ENCODE measurements at places on chromosomes 11 and 22. TPM values are rescaled to one million over a fixed set of nuclear protein-coding genes. Genes with fewer than 3 reads are reported as not detected.
A peak's percentile ranks its signal among the peaks of the same experiment; 100 is the strongest.

DNA sequence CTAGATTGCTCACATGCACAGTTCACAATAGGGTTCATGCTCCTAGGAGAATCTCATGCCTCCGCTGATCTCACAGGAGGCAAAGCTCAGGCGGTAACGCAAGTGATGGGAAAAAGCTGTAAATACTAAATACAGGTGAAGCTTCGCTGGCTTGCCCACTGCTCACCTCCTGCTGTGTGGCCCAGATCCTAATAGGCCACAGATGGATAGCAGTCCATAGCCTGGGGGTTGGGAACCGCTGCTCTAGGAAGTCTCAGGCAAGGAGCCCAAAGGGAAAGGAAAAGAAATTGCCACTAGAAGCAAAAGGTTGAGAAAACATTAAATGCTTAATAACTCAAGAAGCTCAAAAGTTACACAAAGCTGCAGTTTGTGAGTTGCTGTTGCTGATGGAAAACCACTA, 3.2 kb upstream of the TRPC6 start:
- no peak overlapping the region for H3K4me3 ChIP-seq
- H3K36me3 ChIP-seq: no peaks in the 10 kb centered on the region
- DNase-seq: no peak
- H3K27me3 ChIP-seq: peaks cover 24% of the 10 kb centered on the region

- H3K4me3 ChIP-seq: no peak overlapping the region
- H3K27me3 ChIP-seq: peaks cover 2% of the 10 kb centered on the region
- peaks cover 31% of the 10 kb centered on the region for H3K4me1 ChIP-seq
- peaks cover 14% of the 10 kb centered on the region for H3K36me3 ChIP-seq
- peak; percentile 33 for DNase-seq
These were observed 4.4 kb downstream of the TSPO start for GRCh38 chr22:43155789-43156188.

GRCh38 chr11:66386171-66387069, 14.9 kb upstream of the SLC29A2 start:
- H3K4me3 ChIP-seq: no peak overlapping the region
- H3K27ac ChIP-seq: no peak overlapping the region

GRCh38 chr11:3368199-3368598, 10.7 kb downstream of the ZNF195 start:
- peaks cover 33% of the 10 kb centered on the region for H3K36me3 ChIP-seq
- no peaks in the 10 kb centered on the region for H3K4me1 ChIP-seq
- no peak for DNase-seq
- no peak overlapping the region for H3K27ac ChIP-seq
- no peaks in the 10 kb centered on the region for H3K27me3 ChIP-seq

UBQLN3 gene
- total RNA-seq: 0.13 TPM

MAJIN gene
- not detected for total RNA-seq

DNA sequence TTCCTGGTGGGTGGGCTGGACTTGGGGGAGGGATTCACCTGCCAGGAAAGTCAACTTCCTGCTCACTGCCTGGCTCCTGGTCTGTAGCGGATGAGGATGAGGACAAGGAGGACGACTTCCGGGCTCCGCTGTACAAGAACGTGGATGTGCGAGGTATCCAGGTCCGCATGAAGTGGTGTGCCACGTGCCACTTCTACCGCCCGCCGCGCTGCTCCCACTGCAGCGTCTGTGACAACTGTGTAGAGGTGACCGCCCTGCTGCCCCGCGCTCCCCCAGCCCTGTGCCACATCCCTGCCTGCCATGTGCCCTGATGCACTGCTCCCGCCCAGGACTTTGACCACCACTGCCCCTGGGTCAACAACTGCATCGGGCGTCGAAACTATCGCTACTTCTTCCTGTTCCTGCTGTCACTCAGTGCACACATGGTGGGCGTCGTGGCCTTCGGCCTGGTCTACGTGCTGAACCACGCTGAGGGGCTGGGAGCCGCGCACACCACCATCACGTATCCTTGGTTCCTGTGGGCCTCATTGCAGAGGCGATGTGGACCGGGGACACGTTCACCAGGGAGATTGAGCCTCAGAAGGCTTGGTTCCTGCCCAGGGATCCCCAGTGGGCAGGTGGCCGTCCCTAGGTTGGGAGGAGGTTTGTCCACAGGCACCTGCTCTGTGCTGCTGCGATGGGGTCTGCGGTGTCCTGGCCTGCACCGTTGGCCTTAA, 7.9 kb downstream of the ZDHHC8 start:
- H3K27ac ChIP-seq: no peak overlapping the region
- H3K4me3 ChIP-seq: no peak overlapping the region
- H3K4me1 ChIP-seq: peaks cover 42% of the 10 kb centered on the region
- DNase-seq: no peak
- no peaks in the 10 kb centered on the region for H3K27me3 ChIP-seq

- no peak overlapping the region for H3K4me3 ChIP-seq
- peaks cover 2% of the 10 kb centered on the region for H3K36me3 ChIP-seq
- peaks cover 28% of the 10 kb centered on the region for H3K4me1 ChIP-seq
- no peak overlapping the region for H3K27ac ChIP-seq
- peaks cover 14% of the 10 kb centered on the region for H3K27me3 ChIP-seq
These were observed 65.2 kb downstream of the PDE2A start for GRCh38 chr11:72609045-72609444.

BTG4 gene
- total RNA-seq: not detected

KCNK4 gene
- total RNA-seq: 0.13 TPM

DNA sequence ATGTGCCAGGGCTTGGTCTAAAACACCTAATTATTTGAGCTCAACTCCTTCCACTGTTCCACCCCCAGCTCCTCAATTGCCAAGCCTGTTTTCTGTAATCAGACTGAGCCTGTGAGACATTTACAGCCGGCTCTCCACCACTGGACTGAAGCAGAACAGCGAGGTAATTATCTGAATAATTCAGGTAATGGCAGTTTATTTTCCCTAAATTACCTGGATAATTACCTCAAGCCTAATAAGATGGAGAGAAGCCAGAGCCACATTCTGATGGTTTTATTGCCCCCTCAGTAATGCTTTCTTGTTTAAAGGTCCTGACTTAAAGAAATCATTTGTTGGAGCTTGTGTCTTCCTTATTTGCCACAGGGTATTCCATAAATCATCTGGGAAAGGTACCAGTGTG, 64.2 kb downstream of the FZD4 start:
- no peaks in the 10 kb centered on the region for H3K27me3 ChIP-seq
- peaks cover 8% of the 10 kb centered on the region for H3K4me1 ChIP-seq
- H3K4me3 ChIP-seq: no peak overlapping the region
- H3K36me3 ChIP-seq: no peaks in the 10 kb centered on the region

DNA sequence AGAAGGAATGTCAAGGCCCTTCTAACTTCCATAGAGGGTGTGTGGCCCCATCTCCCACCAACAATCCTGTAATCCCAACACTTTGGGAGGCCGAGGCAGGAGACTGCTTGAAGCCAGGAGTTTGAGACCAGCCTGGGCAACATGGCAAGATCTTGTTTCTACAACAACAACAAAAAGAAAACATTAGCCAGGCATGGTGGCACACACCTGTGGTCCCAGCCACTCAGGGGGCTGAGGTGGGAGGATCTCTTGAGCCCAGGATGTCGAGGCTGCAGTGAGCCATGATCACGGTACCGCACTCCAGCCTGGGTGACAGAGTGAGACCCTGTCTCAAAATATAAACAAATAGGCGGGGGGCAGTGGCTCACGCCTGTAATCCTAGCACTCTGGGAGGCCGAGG, 16.9 kb downstream of the TSPAN32 start:
- peaks cover 23% of the 10 kb centered on the region for H3K4me1 ChIP-seq
- no peak for DNase-seq
- H3K27me3 ChIP-seq: no peaks in the 10 kb centered on the region
- H3K4me3 ChIP-seq: no peak overlapping the region

DNA sequence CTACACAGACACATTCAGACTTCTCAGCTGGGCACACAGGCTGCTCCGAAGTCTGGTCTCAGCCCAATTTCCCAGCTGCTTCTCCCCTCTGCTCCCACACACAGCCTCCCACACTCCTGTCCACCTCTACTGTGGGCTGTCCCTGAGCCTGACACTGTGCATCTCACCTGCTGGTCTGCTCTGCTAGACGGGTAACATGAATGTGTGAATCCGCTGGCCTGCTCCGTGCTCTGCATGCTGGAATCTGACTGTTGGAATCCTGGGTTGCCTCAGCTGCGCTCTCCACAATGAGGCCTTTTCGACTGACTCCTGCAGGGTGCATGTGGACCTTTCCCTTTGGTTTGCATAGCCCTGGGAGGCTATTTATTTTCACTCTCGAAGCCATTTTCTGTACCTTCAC, 489.5 kb upstream of the B3GAT1 start:
- no peak overlapping the region for H3K4me3 ChIP-seq
- DNase-seq: no peak
- no peaks in the 10 kb centered on the region for H3K36me3 ChIP-seq

DNA sequence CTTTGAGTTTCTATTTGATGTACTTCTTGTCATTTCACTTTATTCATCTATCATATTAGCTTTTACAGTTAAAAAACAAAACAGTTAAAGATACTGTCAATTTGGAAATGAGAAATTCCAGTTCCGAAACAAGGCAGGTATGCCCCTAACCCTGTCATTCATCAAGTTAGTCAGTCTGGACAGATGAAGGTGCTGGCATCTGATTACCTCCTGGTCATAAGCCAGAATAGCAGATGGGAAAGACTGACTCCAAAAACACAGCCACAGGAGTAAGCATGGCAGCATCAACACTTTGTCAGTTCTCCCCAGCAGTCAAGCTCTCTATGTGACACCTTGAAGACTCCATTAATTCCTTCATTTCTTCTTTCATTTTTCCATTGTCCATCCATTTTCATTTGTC, 4.3 kb downstream of the LRRC51 start:
- H3K4me1 ChIP-seq: peaks cover 9% of the 10 kb centered on the region
- no peak overlapping the region for H3K4me3 ChIP-seq
- DNase-seq: no peak

KRTAP5-10 gene
- not detected for total RNA-seq

- H3K4me1 ChIP-seq: peaks cover 4% of the 10 kb centered on the region
- H3K27me3 ChIP-seq: peaks cover 13% of the 10 kb centered on the region
- no peak overlapping the region for H3K27ac ChIP-seq
- no peak for DNase-seq
- peaks cover 15% of the 10 kb centered on the region for H3K36me3 ChIP-seq
- no peak overlapping the region for H3K4me3 ChIP-seq
These were observed 9.1 kb downstream of the CTSF start for GRCh38 chr11:66559142-66559865.

GRCh38 chr11:111120161-111120560, 125.4 kb upstream of the POU2AF2 start:
- peaks cover 7% of the 10 kb centered on the region for H3K4me1 ChIP-seq
- H3K36me3 ChIP-seq: no peaks in the 10 kb centered on the region
- H3K4me3 ChIP-seq: no peak overlapping the region
- no peak overlapping the region for H3K27ac ChIP-seq
- H3K27me3 ChIP-seq: no peaks in the 10 kb centered on the region
- DNase-seq: peak; percentile 56

FBLN1 gene
- 104 TPM for total RNA-seq

POTEH gene
- total RNA-seq: not detected

DNA sequence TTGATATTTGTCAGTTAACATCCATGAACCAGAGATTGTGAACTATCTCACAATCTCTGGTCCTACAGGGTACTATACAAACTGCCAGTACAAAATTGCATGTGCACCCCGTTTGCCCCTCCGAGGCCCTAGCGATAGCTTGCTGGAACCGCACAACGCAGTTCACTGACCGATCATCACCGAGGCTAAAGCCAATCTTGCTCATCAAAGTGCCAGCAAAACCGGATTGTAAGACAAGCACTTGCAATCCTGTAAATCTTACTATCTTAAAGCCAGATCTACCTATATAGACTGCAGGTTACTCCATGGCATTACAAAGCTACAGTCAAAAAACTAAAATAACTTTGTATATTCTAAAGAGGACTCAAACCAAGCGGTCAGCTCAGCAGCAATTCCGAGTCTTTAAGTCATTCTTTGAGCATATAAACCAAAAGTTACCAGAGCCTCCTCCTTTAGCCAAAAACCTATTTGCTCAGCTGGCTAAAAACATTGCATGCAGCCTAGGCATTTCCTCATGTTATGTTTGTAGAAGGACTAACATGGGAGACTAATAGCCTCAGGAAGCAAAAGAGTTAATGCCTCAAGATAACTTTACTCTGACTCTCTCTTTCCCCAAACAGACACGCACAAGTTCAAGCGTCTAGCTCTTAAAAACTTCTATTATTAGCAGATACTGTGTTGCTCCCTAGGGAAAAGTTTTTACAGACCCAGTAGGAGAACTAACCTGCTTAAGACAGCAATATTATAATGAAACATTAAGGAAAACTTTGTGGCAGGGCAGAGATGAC, 30.7 kb upstream of the CPT1A start:
- no peak overlapping the region for H3K4me3 ChIP-seq
- no peak for DNase-seq
- peaks cover 20% of the 10 kb centered on the region for H3K4me1 ChIP-seq
- H3K27me3 ChIP-seq: no peaks in the 10 kb centered on the region
- H3K27ac ChIP-seq: no peak overlapping the region
- H3K36me3 ChIP-seq: no peaks in the 10 kb centered on the region

C11orf21 gene
- total RNA-seq: 2.3 TPM

- no peaks in the 10 kb centered on the region for H3K36me3 ChIP-seq
- H3K4me1 ChIP-seq: peaks cover 41% of the 10 kb centered on the region
- H3K27me3 ChIP-seq: peaks cover 11% of the 10 kb centered on the region
- H3K27ac ChIP-seq: no peak overlapping the region
- H3K4me3 ChIP-seq: no peak overlapping the region
- no peak for DNase-seq
These were observed 44.1 kb upstream of the PRDM11 start for GRCh38 chr11:45102361-45102809.

GRCh38 chr11:74257959-74258553, 53.4 kb downstream of the P4HA3 start:
- H3K27ac ChIP-seq: no peak overlapping the region
- peaks cover 7% of the 10 kb centered on the region for H3K4me1 ChIP-seq
- peaks cover 2% of the 10 kb centered on the region for H3K27me3 ChIP-seq
- DNase-seq: peak; percentile 96
- H3K36me3 ChIP-seq: peaks cover 28% of the 10 kb centered on the region
- no peak overlapping the region for H3K4me3 ChIP-seq

DNA sequence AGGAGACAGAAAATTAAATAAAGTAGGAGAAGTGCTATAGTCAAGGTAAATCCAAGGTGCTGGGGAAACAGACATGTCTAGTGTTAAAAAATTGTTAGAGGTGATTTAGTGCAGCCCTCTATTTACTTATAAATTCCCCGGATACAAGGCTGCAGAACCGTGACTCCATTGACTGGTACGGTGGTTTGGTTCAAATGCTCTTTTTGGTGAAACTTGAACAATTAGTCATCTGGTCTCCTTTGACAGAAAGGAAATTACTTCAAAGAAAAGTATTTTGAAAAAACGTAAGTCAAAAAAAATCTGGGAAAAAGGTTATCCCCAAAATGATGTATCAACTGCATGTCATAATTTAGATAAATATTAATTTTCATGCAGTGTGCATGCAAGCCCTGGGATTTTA, 399.2 kb downstream of the CNTN5 start:
- H3K4me1 ChIP-seq: no peaks in the 10 kb centered on the region

LMF2 gene
- total RNA-seq: 27.0 TPM

PHOX2A gene
- not detected for total RNA-seq

MEI1 gene
- 0.62 TPM for total RNA-seq

ALX4 gene
- total RNA-seq: 3.7 TPM
